ENCODE measurements at places on chromosomes 5 and 9. TPM values are rescaled to one million over a fixed set of nuclear protein-coding genes. Genes with fewer than 3 reads are reported as not detected.

DNA sequence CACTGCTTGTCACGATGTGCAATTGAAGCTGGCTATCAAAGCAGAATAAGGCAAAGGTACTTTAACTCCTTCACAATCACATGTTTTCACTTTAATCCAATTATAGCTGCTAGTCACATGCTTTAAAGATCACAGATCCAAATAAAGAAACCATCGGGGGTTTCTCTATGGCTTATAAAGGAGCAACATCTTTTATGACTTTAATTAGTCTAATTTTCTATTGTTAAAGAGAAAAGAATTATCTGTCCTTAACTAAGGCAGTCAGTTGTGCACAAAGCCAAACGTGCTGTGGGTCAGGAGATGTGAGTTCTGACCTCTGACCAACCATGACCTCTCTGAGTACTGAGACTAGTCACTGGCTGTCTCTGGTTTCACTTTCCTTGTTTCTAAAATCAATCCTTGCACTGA lies 561.1 kb downstream of the RAB3C start:
- DNase-seq: no peak

INSL6 gene
- not detected for total RNA-seq

DNA sequence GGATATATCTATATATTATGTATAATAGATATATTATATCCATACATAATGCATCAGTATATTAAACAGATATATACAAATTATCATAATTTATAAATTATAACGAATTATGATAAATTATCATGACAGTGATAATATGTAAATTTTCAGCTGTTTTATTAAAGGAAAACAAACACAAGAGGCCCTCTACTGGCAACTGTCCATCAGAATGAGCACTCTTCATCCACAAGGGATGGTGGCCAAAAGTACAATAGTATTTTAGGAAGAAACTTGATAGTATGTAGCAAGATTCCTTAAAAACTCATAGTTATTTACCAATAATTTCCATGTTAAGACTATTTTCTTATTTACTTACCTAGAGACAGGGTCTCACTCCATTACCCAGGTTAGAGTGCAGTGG lies 113.3 kb upstream of the LPAR1 start:
- DNase-seq: no peak

DNA sequence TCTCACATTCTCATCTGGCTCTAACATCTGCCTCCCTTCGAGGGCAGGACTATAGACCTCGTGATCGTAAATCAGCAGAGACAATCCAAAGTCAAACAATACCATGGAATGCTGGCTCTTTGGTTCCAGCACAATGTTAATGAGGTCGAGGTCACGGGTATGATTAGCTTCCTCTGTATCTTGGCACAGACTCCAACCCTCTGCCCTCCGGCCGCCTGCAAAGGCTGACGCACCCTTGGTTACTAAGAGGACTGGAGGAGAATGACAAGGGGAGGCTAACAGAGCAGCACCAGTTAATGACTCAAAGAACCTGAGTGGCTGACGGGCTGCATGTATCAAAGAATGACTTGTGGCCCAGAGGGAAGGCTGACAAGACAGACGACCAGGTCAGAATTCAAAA lies 10.1 kb downstream of the LHFPL2 start:
- DNase-seq: no peak

TAF11L10 gene
- not detected for total RNA-seq

Measured in T-helper 17 cell (primary cell).